ENCODE measurements at places on chromosomes 7 and 10.

DNA sequence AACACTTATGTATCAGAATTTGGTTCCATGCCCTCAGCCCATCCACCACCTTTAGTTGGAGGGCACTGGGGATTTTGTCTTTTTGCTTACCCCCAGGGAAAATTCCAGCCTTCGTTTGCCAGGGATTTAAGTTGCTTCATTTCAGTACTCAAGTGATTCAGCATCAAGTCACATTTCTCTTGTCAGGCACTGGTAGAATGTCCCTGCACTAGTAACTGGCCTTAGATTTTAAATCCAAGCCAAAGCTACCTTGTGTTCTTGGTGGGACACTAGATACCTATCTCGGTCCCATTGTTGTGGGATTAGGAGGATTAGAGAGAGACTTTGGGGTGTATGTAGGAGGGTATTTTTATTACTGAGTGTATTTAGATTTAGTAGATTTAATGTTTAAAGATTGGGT lies 613.1 kb downstream of the SUGCT start:
- no peak for DNase-seq

DNA sequence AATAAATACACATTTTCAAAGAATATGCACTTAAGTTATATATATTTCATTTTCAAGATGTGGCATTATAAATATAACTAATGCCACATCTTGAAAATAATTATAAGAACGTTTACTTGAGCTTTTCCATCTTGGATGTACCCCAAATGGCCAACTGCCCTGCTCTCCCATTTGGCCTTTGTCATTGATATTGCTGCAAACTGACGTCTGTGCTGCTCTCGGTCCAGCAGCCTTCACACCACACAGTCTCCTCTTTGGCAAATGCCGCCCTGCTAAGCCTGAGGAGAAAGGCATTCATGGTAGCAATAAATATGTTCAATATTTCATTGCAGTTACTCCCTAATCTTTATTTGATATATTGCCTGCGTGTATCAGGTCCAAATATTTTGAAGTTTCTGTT lies 384.6 kb upstream of the ADARB2 start:
- DNase-seq, result no peak

- no peak for DNase-seq
These were observed 238.2 kb upstream of the NEBL start for GRCh38 chr10:21135023-21135931.

GRCh38 chr10:116668018-116668417 lies 47.3 kb downstream of the PNLIPRP2 start:
- no peak for DNase-seq

DNA sequence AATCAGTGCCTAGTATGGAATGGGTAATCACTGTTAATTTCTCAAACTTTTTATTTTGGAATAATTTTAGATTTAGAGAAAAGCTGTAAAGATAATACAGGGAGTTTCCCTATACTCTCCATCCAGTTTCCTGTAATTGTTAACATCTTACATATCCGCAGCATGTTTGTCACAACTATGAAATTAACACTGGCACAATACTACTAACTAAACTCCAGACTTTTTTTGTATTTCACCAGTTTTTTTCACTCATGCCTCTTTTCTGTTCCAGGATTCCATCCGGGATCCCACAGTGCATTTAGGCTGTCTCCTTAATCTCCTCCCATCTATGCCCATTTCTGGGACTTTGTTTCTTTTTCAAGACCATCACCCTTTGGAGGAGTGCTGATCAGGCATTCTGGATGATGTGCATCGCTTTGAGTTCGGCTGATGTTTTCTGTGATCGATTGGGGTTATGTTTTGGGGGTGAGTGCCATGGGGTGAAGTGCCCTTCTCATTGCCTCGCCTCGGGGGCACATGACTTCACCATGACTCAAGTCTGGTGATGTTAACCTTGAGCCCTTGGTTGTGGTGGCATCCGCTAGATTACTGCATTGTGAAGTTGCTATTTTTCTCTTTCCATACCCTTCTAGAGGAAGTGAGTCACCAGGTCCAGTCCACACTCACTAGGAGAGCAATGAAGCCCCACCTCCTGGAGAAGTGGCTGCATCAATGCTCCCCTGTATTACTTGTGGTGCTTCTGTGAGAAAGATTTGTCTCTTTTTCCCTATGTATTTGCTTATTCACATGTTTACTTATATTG lies 43.9 kb upstream of the GRB10 start:
- DNase-seq, result no peak

DNA sequence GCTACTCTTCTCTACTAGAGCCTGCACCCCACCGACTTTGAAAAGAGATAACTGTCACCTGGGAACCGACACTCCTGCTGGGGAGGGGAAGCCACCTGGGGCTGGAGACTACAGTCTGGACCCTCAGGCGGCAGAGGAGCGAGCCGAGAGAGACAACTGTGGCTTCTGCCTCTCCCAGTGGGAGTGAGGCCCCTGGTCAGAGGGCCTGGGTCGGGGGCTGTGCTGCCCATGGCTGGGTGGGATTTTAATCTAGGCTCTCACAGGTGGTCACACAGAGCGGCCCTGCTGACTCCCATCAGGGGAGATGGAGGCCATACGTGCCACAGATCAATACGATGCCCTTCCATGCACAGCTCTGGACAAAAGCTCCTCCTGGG lies 372.1 kb downstream of the DNAJB6 start:
- no peak for DNase-seq

- DNase-seq, result no peak
These were observed 152.1 kb downstream of the OAT start for GRCh38 chr10:124266468-124267230.
